GM18507 (cell line): ENCODE measurements at places on chromosomes 4 and X.

GRCh38 chr4:25842229-25842845 lies 20.5 kb downstream of the SEL1L3 start:
- DNase-seq = no peak

DNA sequence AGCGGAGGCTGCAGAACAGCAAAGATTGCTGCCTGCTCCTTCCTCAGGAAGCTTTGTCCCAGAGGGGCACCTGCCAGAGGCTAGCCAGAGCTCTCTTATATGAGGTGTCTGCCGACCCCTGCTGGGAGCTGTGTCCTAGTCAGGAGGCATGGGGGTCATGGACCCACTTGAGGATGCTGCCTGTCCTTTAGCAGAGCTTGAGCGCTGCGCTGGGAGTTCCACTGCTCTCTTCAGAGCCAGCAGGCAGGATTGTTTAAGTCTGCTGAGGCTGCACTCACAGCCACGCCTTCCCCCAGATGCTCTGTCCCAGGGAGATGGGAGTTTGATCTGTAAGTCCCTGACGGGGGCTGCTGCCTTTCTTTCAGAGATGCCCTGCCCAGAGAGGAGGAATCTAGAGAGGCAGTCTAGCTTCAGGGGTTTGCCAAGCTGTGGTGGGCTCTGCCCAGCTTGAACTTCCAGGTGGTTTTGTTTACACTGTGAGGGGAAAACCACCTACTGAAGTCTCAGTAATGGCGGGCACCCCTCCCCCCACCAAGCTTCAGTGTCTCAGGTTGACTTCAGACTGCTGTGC lies 10.9 kb downstream of the DCK start:
- DNase-seq = no peak

DNA sequence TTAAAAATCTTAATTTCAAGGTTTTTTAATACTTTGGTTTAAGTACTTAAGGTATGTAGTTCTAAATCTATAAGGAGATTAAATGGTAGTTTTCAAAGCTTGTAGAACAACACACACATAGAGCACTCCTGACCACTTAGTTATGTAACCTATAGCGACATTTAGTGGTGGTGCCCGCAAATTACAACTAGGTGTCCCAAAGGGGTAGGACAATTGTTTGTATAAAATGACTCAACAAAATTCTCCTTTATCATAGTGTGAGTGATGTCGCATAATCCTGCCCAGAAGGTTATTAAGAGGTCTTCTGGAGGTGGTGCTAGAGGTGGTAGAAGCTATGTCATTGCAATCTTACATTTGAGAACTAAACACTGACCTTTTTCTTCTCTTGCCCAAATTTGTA lies 373.0 kb upstream of the RASGEF1B start:
- peak; percentile 26 for DNase-seq

DNA sequence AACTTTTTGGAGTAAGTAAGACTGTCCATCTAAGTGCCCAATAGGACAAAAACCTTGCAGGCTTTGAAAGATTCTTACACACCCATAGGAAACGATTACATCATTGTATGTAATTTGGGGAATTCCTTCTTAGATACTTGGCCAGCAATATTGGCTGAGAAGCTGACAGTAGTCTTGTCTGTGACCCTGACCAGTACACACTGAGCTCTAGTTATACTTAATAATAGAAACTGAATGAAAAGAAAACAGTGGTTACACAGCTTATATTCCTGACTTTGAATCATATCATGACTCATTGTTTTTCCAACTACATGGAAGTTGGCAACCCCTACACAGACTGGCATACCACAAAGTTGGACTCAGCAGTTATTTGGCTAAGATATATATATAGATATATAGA lies 7.1 kb upstream of the TLR2 start:
- no peak for DNase-seq

- DNase-seq = no peak
These were observed 37.2 kb downstream of the CPLX1 start for GRCh38 chr4:788636-789297.

DNA sequence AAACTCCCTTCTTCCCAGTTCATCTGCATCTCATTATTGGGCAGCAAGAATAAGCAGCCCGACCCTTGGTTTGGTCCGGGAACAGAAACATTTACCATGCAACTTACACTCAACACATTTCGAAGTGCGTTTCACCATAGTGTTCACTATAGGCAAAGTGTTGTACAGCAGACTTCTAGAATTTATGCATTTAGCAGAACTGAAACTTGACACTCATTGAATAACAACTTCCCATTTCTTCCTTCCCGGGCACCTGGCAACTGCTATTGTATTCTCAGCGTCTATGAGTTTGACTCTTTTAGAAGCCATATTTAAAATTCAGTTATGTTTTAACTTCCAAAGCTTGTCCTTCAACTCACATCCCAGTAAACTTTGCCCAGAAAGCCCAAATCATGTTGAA lies 840.6 kb downstream of the NLGN4X start:
- no peak for DNase-seq
